GM19239 (cell line): ENCODE measurements at places on chromosomes 7 and 10.
A peak's percentile ranks its signal among the peaks of the same experiment; 100 is the strongest.

GRCh38 chr10:80966326-80966986, 428.8 kb downstream of the SH2D4B start:
- DNase-seq = no peak

GRCh38 chr10:60898321-60898720, 45.7 kb downstream of the RHOBTB1 start:
- DNase-seq = no peak

- DNase-seq = no peak
Observed at GRCh38 chr10:63692220-63692896, 171.2 kb downstream of the REEP3 start.

DNA sequence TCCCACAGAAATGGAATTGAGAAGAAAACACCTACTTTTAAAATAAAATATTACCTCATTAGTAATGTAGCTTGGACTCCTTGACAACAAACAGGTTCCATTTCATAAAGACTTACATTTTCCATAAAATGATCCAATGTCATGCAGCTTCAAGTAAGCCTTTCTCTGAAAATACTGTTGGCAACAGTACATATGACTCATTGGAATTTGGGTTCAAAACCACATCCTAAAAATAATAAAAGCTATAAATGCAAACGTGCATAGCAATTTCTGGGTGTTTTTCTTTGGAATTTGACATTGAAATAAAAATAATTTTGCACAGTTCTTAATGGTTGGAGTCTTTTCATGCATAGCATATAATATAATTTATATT, 47.9 kb downstream of the FHIP2A start:
- no peak for DNase-seq

DNA sequence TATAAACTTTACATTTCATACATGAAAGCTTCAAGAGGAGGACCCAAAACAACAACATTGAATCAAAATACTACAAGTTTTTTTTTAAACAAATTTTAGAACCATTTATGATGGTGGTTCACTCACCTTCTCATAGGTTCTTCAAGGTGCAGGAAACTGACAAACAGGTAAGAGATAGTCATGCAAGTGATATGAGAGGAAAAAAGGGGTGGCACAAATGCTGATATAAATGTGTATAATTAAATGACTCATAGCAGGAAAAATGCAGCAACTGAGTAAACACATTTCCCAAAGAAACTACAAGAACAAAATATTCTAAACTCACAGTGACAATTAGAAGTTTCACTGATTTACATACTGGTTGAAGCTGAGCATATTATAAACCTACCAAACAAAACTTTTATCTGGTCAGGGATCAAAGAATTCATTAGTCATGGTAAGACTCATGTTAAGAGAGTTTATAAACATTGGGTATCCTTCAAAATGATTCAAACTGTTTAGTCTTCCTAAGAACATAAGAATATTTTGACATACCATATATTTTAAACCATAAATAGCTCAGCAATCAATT, 14.1 kb downstream of the ZWINT start:
- DNase-seq = no peak

DNA sequence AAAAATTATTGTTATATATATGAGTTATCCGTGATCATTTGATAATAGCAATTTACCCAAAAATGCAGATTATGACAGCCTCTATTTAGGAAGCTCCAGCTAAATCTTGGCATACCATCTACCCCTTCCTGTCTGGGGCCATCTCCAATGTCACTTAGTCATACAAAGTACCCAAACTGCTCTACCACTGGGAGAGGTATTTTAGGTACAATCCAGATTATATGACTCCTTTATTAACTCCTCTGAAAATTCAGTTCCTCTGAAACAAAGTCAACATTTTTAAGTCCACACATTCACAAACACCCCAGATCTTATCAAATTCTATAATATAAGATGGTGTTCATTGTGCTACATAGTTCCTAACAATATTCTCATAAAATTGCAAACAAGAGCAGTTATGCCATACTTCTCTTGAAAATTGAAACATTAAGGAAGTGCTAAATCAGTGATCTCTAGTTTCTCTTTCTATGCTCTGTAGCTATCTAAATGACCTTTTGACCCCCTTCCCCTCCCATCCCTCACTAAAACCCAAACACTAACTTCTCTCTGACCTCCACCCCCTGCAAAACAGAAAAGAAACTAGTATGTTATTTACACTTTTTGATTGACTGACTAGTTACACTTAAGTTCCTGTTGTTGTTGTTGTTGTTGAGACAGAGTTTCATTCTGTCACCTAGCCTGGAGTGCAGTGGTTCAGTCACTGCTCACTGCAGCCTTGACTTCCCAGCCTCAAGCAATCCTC, 16.4 kb downstream of the HOXA1 start:
- DNase-seq = no peak

GRCh38 chr10:113924664-113925063, 70.2 kb downstream of the NHLRC2 start:
- no peak for DNase-seq

DNA sequence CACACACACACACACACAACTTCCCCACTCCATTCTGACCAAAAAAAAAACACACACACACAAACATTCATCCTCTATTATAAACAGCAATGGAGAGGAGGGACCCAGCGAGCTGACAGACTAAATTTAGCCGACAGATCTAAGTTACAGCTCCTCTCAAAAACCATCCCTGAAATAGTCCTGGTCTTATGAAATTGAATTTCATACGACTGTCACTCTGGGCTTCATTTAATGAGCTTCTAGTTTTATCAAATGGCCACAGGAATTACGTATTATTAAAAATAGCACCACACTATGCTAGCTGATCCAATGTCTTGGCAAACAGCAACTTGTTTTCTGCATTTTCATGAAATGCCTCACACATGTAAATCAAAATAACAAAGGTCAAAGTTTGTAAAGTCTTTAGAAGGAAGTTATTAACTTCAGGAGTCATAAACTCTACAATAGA, 131.3 kb upstream of the ASAH2 start:
- DNase-seq = no peak

DNA sequence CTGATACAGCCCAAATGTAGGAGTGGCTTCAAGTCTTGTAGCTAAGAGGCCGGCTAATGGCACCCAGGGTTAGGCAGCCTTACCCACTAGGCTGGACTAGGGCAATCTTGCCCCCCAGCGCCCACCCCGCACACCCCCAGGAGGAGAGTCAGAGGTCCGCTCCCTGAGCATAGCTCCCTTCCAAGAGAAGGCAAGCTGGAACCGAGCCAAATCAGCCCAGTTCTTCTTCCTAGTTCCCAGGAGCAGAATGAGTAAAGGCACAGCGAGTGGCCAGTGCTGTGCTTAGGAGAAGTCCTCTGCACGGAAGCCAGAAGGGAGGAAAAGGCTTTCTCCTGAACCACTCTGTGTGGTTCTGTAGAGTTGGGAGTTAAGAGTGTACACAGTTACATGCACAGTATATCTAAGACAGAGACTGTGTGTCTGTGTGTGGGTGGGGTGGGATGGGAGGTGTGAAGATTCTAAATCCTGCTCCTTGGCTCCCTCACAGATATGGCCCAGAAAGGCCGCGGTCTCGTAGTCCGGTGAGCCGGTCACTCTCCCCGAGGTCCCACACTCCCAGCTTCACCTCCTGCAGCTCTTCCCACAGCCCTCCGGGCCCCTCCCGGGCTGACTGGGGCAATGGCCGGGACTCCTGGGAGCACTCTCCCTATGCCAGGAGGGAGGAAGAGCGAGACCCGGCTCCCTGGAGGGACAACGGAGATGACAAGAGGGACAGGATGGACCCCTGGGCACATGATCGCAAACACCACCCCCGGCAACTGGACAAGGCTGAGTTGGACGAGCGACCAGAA, 59.7 kb upstream of the PDCD4 start:
- DNase-seq = no peak

GRCh38 chr7:121449735-121450240, 53.7 kb upstream of the FAM3C start:
- no peak for DNase-seq

GRCh38 chr7:35658606-35659201, 36.2 kb downstream of the HERPUD2 start:
- no peak for DNase-seq

GRCh38 chr7:119515962-119516361, 757.0 kb upstream of the KCND2 start:
- DNase-seq = no peak

GRCh38 chr10:78298835-78299234, 265.2 kb downstream of the RPS24 start:
- no peak for DNase-seq

GRCh38 chr10:13271552-13272163, 28.2 kb downstream of the PHYH start:
- peak; percentile 53 for DNase-seq

DNA sequence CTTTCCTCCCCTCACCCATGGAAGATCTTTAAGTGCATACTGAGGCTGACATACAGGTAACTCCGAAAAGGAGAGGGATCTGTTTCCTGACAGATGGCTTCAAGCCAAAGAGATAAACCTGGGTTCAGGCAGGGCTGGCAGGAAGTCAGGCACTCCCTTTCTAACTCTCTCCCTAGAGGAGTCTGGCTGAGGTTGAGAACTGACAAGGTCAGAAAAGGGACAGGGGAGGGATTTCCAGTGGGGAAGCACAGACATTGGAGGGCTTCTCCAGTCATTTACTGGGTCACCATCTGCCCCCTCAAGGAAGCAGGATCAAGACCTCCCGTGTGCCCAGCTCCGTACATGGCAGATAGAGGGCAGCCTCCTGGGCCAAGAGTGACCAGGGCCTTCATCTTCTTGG, 31.6 kb downstream of the TLX1 start:
- DNase-seq = no peak

DNA sequence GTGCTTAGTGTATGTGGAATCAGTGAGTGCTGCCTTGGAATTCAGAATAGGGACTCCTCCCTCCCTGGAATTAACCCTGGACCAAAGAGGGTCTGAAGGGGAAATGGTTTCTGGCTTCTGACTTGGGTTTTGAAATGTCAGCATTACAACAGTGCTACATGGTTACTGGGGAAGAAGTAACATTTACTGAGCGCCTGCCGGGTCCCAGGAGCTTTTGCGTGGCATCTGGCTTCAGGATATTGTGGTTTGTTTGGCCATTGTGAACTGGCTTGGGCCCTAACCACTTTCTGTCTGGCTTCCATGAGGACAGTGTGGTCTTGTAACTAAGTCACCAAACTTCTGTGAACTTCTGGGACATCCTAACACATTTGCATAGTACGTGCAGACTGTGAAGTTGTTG, 21.3 kb downstream of the TSPAN15 start:
- no peak for DNase-seq

GRCh38 chr7:128035712-128036111, 4.5 kb upstream of the LRRC4 start:
- DNase-seq = no peak

- DNase-seq = no peak
Observed at GRCh38 chr7:106012935-106013439, 49.9 kb downstream of the CDHR3 start.

DNA sequence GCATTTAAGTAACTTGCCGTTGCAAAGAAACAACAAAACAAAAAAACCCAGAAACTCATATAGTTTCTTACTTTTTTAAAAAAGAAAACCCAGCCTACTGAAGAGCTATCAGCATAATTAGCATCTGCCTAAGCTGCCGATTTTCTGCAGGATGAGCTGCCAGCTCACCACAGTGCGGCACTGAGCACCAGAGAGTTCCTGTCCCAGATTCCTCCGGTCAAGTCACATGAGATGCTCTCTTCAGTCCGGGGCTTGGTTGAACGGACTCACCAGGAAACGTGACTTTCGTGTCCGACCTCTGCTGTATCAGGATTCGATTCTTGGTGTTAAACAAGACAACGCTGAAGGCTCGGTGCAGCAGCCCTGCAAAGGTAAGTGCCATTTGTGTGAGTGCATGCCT, 3.2 kb downstream of the IDI2 start:
- no peak for DNase-seq

GRCh38 chr10:52446391-52446790, 132.3 kb downstream of the DKK1 start:
- DNase-seq = no peak

- DNase-seq = no peak
Observed at GRCh38 chr10:127427926-127428325, 121.2 kb upstream of the NPS start.

GRCh38 chr7:19117091-19117869, at the start of gene TWIST1:
TSS of gene TWIST1 (minus strand) at chr7:19117636. CDS start at chr7:19117321, 315 bp downstream.
- peak; percentile 24 for DNase-seq

GRCh38 chr10:12727832-12728215, 273.7 kb downstream of the CCDC3 start:
- no peak for DNase-seq
